ENCODE measurements at places on chromosomes 1 and 21.
A peak's percentile ranks its signal among the peaks of the same experiment; 100 is the strongest.

- DNase-seq = no peak
Measured at GRCh38 chr1:235533476-235534168, 29.4 kb upstream of the B3GALNT2 start.

- no peak for DNase-seq
Measured at GRCh38 chr1:6329851-6330250, 63.7 kb downstream of the ACOT7 start.

DNA sequence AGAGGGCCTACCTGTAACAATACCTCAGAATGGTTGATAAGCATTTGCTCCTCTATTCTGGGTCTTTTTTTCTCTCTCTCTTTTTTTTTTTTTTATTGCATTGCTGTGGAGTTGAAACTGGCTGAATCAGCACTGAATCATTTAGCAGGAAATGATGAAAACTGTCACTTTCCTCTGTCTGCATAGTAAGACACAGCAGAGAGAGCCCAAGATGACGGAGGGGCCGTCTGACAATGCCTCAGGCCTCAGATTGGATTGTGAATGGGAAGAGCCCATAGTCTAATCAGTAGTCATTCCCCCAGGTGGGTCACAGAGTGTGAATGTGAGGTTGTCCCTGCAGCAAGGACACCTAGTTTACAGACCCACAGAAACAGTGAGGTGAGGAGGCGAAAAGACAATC, 193.2 kb upstream of the PLXNA2 start:
- DNase-seq = no peak

GRCh38 chr21:30206551-30207251, 9.2 kb downstream of the CLDN8 start:
- no peak for DNase-seq

GRCh38 chr1:51955797-51956527, 34.5 kb downstream of the RAB3B start:
- no peak for DNase-seq

- DNase-seq = no peak
Measured at GRCh38 chr21:15031790-15032357, 32.9 kb downstream of the NRIP1 start.

DNA sequence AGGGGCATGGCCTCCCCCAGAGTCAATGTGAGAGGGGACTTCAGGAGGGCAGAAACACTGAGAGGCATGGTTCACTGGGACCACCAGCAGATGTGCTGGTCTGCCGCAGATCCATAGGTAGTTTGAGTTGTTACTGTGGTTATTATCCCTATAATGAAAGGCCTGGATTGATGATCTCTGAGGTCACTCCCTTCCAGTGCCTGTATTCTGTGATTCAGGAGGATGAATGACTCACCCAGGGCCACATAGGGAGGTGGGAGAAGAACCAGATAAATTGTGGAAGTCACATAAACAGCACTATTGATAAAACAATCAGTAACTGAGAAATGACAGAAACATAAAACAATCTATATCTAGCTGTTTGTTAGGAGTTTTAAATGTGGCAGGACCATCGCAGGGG, 22.7 kb upstream of the ACTL8 start:
- DNase-seq = peak; percentile 4

DNA sequence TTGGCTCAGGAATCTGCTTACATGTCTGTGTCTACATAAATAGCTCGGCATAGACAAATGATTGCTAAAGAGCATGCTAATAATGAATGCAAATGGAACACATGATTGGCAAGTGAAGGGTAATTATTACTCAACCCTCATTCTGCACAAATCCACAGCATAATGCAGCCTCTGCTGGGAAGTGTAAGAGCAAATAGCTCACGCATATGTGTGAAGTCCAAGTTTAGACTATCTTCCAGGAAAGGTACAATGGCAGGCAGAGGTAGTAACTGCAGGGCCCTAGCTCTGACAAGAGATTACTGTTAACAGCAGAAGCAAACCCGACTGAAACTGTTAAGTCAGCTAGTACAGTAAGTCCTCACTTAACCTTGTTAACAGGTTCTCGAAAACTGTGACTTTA, 7.0 kb upstream of the IL6R start:
- DNase-seq = no peak

DNA sequence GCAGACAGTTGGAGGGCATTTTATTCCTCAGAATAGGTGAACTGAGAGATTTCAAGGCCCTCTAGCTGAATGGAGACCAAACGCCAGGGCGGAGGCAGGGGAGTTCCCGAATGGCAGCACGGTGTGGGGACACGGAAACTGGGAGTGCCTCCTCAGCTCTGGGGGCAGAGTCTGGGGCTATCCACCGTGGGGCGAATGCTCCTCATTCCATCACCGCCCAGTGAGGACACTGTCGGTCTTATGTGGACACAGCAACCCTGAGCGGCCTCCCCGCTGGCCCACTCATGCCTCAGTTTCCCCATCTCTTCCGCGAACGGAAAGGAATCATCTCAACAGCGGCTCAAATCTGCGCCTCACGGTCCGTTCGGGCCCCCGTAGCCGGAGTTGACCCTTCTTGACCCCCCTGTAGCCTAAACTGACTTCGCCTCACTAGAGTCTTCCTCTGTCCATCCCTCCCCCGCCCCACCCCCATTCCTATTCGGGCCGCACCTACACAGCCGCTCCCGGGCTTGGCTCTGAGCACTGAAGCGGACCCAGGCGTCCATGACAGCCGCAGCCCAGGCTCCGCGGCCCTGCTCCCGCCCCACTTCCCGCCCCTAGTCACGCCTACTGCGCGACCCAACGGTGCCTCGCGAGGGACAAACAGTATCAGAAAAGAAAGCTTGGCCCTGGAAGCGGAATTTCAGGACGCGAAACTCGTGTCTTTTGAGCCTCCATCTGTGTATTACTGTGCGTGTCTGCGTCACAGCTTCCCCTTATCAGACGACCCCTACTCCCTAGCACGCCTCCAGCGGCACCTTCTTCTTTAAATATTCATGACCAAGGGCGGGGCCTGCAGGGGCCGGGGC, at the start of gene PEX11B:
Gene PEX11B, minus strand, starts transcription at position 574 of the 848 bp plus-strand sequence. Its CDS starts 29 bp downstream, at position 545.
- DNase-seq = peak; percentile 40

DNA sequence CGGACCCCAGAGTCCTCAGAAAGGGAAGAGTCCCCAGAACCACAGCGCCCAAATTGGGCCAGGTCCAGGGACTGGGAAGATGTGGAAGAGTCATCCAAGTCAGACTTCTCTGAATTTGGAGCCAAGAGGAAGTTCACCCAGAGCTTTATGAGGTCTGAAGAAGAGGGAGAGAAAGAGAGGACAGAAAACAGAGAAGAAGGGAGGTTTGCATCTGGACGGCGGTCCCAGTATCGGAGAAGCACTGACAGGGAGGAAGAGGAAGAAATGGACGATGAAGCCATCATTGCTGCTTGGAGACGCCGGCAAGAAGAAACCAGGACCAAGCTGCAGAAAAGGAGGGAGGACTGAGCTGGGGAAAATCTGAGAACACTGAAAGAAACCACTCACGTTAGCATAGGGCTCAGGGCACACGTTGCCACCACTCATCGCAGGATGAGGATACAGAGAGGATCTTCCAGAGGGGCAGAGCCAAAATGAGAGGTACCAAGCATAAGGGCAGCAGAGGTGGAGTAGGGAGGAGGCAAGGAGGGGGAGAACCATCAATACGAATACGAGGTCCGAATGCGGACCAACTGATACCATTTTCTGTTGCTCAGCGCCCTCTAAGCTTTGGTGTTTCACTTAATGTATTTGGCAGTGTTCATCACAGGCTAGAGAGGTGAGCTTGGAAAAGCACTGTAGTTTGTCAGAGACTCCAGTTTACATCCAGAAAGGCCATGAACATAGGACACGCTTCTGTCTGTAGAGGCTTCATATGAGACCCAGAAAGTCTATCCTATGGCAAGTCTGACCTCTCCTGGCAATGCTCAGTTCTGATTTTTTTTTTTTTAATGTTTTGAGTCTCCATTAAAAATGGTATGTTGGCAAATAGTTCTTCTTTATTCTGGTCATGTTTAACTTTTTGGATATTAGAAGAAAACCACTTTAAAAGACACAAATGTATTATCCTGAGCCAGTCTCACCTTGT, 34.7 kb downstream of the STYXL2 start:
- no peak for DNase-seq

- no peak for DNase-seq
Measured at GRCh38 chr21:36183144-36183795, 26.6 kb downstream of the DOP1B start.

DNA sequence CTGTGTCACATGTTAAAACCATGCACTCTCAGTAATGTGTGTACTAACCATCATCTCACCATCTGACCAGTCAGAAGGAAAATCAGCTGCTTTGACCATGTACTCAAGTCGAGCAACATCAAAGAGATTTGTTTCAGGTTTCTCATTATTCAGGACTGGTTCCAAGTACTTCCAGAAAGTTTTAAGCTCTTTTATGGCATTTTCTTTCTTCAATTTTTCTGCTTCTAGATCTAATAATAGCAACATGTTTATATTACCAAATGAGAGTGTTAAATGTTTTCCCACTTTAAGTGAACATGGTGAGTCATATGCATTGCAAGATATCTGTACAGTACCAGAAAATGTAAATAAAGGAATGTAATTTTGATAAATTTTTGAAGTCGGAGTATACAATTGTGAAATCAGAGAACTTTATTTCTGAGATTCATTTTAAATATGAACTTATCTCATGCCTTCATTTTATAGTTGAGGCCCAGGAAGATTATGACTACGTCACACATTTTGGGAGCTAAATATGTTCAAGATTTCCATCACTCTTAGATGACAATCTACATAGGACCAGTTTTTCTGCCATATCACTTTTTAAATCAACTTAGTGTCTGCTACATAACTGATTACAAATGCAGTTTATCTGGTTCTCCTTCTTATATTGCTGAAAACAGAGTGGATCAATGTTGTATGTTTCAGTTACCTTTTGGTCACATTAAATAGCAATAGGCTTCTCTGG, 87.2 kb downstream of the SPAG17 start:
- peak; percentile 73 for DNase-seq

DNA sequence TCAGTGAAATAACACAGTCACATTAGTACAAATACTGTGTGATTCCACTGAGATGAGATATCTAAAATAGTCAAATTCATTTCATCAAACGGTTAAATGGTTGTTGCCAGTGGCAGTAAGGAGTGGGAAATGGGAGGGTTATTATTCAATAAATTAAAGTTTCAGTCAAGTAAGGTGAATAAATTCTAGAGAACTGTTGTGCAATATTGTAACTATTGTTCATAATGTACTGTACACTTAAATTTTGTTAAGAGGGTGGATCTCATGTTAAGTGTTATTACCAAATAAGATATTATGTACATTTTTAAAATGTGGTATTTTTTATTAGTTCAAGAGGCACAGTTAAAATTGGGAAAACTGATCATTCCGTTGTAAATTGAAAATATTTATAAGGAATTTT, 463.3 kb upstream of the BRINP3 start:
- DNase-seq = no peak

DNA sequence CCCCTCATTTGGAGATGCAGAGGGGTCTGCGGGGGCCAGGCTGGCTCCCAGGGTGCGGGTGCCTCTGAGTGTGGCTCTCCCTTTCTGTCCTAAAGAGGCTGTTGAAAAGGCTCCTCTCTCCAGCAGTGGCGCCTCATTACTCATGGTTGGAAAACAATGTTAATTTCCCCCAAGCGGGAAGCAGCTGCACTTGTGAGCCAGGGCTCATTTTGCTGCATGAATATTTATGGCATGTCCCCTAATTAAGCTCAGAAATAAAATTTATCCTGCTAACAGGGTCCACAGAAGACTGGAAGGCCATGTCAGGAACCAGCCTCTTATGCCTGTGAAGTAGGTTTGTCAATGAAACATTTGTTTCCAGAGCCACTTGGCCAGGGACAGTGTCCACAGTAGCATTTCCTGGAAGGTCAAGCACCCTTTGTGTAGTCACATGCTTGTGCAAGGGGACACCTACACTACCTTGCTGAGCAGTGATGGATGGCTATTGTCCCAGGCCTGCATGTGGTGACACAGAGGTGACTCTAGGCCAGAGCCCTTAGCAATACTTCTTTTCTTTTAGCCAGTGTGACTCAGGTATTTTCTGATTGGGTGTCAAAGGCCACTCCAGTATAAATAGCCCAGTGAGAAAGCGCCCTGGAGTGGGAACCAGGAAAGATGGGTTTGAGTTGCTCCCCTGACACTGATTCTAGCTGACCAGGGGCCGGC, 259.0 kb downstream of the FOXD2 start:
- DNase-seq = no peak

GRCh38 chr1:89943846-89944781, 50.8 kb upstream of the ZNF326 start:
- no peak for DNase-seq

DNA sequence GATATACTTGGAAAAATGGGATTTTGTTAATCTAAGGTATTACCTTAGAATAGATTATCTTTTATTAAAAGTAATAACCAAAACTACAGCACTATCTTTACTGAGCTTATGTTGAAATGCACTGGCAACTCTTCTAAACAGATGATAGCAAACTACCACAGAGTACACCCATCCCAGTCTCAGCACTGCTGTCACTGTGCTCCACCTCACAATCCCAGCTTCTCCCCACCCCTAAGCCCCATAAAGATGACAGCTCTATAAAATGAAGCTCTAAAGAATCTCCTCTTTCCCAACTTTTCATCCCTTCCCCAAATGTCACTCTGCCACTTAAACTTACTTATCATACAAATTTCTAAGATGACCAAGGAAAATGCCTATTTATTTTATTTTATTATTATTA, 6.4 kb downstream of the DSTYK start:
- DNase-seq = no peak

GRCh38 chr1:75131565-75132241, 2.5 kb upstream of the LHX8 start:
- DNase-seq = no peak

DNA sequence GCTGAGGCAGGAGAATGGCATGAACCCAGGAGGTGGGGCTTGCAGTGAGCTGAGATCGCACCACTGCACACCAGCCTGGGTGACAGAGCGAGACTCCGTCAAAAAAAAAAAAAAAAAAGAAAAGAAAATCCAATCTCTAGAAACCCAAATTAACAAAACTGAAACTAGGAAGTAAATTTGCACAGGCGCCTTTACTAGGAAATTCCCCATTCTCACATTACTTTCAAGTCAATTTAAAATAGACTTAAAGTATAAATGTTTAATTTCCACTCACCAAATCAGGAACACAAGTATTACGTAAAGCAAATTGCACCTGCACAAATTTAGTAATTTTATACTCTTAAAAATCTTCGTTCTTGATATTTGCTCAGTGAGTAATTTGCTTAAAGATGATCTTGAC, 67.8 kb upstream of the BCAR3 start:
- DNase-seq = no peak

DNA sequence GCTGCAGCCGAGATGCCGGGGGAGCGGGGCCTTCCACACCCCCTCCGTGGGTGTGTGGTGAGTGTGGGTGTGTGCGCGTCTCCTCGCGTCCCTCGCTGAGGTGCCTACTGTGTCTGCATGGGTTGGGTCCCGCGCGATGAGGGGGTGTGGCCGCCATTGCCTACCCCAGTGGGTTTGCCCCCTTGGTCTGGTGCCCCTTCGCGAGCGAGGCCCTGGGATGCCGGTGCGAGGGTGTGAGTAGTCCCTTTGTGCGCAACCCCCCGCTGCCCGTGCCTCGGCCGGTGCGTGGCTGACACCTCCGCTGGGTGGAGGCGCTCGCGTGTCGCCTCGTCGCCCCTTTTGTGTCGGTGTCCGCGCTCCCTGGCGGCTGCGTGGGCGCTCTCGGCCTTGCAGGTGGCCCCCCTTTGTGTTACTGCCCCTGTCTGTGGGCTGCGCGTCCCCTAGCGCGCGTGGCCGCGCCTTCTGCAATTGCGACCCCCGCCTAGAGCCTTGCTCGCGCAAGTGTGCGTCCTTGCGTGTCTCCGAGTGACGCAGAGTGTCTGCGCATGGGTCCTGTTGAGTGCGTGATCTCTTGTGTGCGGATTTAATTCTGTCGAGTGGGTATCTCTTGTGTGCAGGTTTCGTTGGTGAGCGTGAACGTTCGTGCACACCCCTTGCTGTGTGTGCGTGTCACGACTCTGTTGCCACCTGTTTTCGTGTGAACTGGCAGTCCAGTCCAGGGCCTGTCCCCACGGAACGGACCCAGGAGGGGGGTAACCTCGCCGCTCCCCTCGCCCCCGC, 553 bp downstream of the TTC3 start:
- DNase-seq = no peak
